K562 (cell line): ENCODE measurements at places on chromosomes 6 and 20.

DNA sequence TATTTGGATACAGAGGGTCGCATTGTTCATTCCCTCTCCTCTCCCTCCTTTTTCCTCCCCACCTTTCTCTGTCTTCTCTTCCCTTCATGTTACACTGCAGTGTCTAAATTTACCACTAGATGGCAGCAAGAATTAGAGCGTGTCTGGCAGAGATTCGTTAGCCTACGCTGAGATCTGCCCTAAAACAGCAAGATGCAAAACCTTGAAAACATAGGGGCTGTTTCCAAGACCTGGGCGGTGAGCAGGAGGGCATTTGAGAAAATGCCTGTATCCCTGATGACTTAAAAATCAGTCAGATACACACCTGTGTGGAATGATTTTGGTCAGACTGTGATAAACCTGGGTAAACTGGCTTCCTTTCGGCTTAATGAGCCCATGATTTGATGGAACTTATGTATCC lies 101.5 kb upstream of the ISM1 start:
- DNase-seq: peak; percentile 36

- DNase-seq: no peak
Measured at GRCh38 chr6:141216726-141217125, 916.0 kb upstream of the GJE1 start.

DNA sequence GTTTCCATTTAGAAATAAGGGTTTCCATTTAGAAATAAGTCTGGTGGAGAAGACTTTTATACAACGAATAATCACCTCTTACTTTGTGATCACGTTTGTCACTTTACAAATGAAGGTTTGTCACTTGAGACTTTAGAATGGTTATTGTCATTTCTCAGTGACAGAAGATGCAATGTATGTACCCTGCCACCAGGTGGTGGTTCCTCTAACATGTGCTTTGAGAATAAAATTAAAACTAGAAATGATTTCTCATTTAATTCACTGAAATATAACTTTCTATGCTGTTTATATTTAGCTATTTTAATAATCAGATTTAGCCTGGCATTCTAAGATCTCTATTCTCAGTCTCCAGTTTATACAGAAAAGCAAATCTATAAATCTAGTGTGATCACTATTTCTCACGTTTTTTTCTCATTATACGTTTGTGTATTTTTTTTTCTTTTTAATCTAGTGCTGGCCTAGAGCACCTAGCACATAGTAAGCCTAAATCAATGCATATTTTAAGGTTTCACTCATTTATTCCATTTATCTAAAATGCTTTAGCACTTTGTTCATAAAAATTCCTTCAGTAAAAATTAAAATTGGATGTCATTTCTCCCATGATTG lies 57.4 kb upstream of the TFAP2D start:
- peak; percentile 21 for DNase-seq

- DNase-seq: no peak
Measured at GRCh38 chr6:166556863-166557322, 29.6 kb downstream of the RAMACL start.

DNA sequence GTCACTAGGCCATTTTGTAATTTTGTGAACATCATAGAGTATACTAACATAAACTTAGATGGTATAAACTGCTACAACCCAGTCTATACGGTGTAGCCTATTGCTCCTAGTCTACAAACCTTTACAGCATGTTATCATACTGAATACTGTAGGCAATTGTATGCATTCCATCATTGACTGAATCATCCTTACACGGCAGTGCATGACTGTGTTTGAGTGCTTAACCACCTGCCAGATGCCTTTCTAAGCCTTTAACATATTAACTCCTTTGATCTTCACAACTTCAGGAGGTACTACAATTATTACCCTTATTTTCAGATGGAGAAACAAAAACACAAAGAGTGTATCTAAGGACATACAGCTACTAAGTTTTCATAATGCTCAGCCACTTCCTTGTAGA lies 14.0 kb downstream of the DPPA5 start:
- DNase-seq: no peak

DNA sequence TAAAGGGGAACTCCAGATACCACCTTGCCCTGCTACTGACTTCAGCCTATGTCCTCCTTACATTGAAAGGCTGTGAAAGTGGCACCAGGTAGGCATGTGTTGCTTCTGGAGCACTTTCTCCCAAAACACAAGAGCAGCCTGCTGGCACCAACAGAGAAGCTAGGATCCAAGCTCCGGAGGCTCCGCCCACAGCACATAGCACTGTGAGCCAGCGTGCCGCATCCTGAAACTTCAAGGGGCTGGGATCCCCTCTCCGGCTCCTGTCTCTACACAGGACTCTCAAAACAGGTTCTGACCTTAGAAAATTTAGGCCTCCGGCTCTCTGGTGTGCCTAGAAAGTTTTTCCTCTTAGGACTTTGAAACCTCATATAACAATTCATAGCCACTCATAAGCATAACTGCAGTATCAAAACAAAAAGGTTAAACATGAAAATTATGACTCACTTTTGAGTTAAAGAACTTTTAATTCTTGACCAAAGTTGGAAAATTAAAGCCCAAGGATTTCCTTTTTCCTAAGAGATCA lies 41.1 kb downstream of the EZR start:
- no peak for DNase-seq

DNA sequence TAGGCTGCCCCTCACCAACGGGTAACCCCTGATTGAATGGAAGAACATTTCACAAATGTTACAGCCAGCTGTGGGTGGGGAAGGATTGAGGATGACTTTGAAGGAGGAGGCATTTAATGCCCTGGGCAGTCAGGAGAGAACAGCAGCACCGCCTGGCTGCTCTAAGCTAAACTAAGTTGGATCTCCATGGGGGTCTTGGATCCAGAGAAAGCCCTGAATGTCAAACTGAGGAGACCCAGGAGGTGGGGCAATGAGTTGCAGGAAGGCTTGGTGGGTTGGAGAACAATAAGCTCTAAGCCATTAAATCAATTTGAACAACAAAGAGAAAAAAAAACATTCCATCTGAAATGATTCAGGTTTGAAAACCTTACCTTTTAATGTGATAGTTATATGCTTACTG lies 35.4 kb downstream of the TMX4 start:
- DNase-seq: no peak

DNA sequence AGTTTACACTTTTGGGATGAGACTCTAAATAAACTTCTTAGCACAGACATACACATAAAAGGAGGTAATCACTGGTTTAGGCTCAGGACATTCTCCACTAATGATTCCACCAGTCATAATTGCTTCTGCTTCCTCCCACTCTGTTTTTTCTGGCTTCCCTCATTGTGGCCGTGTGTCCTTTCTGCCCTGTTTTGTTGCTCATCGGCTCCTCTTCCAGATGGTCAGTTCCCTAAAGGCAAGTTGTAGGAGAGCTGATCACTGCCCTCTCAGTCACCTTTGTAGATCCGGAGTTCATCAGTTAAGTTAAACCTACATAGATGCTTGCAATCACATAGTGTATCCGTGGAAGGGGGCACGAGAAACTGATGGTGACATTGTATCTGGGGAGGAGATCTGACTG lies 200.5 kb upstream of the ARG1 start:
- DNase-seq: no peak

DNA sequence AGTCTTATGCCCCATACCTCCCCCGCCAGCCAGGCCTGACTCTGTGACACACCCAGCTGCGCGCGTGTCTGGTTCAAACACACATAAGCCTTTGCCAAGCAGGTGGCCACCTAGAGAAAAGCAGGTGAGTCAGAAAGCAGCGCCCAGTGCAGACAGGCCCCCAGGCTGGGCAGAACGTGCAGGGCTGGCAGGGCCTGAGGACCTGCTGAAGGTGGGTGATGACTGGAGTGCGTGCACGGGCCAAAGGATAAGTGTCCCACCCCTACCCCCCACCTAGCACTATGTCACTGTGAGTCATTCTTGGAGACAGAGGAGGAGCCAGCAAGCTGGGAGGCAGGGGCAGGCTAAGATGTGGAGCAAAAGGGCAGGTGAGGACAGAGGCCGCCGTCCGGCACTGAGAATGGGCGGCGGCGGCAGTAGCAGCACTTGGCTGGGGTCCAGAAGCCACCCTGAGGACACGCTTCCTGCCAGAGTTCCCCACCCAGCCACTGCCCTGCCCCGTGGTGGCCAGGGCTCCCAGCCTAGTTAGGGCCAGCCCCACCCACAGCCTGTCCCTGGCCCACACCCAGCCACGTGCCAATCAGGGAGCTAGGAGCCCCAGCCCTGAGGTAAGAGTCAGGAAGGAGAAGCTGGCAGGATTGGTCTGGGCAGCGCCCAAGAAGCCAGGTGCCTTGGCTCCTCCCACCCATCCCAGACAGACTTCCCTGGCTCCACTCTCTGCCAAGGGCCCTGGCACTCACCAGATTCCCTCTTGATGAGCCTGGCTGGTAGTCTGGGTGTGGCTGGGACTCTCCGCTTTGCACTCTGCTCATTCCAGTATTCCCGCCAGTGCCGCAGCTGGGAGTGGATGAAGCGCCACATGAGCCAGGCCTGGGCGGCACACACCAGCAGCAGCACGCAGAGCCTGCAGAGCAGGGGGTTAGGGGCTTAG lies 72.7 kb downstream of the TRAM2 start:
- peak; percentile 90 for DNase-seq

DNA sequence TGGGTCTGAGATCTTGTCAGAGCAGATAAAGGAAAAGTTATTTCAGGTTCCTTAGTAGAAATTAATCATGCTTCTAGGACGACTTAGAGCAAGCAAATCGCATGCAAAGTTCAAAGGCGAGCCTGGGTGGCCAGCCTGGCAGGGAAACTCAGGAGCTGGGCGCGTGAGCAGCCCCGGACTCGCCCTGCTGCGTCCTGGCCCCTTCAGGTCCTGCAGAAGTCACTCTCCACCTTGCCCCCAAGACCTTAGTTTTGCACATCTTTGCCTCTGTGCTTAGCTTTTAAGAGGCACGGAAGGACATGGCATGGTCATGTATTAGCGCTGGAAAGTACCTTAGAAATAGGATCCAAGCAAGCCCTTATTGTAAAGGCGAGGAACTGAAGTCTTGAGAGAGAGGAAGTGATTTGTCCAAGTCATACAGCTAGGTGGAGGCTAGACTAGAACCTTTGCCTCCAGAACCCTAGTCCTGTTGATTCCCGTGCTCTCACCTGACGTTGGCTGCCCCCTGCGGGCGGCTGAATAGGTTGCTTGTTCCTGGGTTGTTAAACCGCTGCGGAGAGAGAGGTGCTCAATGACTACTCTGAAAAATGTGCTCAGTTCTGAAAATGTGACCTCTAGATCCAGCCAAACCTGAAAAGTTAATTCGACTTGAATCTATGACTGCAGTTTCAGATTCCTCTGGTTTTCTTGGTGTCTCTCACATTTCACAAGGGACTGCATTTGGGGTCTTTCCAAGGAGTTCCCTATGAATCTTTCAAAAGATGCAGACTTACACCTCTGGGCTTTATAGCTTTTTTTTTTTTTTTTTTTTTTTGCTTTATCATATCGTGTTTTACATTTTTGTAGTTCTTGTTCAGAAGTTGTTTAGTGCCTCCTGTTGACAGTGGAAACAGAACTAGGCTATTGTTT lies 2.7 kb downstream of the MYB start:
- DNase-seq: peak; percentile 77

DNA sequence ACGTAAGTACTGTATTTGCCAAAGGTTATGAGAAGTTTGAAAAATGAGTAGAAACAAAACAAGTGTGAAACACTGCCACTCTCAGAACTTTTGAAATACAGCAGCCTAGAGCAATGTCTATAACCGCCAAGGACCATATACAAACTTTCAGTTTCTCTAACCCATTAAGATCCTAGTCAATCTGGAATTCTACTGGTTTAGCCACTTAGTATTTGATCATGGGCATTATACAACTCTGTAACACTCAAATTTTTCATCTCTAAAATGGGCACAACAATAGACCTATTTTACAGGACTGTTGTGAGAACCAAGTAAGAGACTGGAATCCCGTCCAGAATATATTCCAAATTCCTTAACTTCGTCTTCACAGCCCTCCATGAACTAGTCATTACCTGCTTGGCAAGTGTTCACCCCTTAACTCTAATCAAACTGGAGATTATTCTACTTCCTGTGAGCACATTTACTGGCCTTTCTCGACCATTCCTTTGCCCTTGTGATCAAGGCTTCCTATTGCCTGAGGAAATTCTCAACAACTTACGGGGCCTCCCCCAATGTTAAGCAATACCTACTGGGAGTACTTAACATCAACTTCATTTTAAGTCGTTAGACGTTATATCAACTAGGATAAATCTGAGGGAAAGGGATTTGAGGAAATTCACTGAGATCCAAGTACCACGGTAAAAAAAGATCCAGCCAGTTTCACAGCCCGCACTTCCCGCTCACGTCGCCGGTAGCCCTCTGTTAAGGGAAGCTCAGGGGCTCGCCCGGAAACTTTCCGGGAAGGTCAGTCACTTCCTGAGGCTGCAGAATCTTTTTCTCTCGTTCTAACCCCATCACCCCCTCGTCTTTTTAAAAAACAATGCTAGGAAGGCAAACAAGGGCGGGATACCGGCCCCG lies 1.1 kb downstream of the EIF2S2 start:
- DNase-seq: no peak

DNA sequence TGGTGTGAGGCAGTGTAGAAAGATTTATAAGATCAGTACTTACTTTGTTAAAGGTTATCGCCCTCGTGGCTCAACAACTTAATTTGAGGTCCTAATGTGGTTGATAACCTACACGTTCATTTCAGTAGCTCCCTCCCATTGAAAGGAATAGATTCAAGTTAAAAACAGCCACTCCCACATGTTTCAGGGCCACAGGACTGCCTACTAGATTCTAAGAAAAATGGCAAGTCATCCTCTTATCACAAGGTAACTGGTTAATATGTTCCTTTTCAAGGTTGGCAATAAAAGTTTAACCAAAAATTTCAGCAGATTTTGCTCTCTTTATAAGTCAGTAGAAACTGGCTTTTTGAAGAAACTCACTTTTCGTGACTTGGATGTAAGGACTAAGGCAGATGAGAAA lies 17.1 kb downstream of the GSTA2 start:
- DNase-seq: no peak

GRCh38 chr20:36122931-36123288 lies 31.6 kb upstream of the EPB41L1 start:
- peak; percentile 53 for DNase-seq

DNA sequence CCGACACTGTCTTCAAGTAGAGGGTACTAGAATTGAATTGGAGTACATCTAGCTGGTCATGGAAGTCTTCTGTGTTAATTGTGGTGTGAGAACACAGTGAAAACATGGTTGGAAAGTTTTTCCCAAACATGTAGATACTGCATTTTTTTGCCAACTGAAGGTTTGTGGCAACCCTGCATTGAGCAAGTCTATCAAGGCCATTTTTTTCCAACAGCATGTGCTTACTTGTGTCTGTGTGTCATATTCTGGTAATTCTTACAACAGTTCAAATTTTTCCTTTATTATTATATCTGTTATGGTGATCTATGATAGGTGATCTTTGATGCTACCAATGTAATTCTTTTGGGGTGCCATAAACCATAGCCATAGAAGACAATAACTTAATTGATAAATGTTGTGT lies 147.0 kb downstream of the MYB start:
- no peak for DNase-seq

DNA sequence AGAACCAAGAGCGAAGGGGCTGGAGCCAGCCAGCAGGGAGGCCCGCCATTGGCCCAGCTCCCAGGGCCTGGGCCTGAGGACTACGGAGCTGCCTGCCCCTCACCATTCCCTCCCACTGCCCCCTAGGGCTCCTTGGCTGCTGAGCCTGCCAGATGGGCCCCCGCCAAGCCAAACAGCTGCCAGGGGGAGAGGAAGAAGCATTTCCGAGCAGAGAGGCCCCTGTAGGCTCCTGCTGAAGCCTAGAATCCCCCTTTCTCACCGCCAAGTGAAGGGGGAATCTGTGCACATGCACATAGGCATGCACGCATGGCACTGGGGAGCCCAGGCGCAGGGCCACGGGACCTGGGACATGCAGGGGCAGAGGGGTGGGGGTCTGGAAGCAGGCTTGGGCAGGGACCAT lies 28.5 kb upstream of the MRPS18A start:
- DNase-seq: no peak
